RCC 7860 (cell line): ENCODE measurements at places on chromosomes 5 and 9.

DNA sequence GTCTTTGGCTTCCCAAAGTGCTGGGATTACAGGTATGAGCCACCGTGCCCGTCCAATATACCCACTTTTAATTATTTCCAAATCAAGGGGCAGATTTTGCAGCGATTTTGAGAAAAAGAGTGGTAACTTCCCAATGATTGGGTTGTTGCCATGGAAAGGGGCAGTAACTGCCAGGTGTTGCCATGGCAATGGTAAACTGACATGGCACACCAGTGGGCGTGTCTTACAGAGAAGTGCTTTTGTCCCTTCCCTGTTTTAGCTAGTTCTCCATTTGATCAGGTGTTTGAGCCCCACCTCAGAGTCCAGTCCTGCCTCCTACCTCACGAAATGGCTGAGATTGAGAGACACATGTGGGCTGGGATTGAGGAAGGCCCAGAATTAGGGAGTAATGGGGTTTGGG is 86.3 kb upstream of the IER5L start:
- DNase-seq, result no peak

GRCh38 chr5:44932922-44933585 is 124.3 kb downstream of the MRPS30 start:
- no peak for DNase-seq

DNA sequence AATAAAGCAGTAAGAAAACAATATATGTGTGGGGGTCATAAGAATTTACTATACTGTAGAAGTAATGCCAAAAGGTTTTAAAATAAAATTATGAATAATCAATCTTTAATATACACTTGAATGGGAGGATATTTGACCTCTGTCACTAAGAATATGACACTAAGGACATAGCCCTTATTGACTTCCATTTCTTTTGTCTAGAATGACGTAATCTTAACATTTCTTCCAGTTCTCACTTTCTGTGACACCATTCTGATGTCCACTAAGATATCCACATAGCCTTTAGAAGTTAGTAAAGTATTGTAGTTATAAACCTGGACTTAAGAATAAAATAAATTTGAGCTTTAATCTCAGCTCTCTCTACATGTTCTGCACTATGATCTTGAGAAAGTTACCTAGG is 1050.7 kb downstream of the TLE4 start:
- DNase-seq, result no peak

DNA sequence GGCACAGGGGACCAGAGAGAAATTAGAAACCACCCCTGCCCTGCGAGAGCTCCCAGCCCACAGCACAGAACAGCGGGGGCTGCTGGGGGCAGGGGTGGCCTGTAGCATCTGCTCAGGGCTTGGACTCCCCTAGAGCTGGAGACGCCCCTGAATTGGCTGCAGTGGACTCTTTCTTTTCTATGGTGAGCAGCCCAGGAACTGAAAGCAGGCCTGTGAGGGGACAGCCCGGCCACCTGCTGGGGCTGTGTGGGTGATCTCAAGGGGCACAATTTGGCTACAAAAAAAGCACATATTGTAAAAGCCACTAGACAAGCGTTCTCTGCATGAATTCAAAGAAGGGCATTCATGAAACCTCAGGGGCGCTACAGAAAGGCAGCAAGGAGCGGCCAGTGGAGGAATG is 57.5 kb upstream of the ICE1 start:
- no peak for DNase-seq

DNA sequence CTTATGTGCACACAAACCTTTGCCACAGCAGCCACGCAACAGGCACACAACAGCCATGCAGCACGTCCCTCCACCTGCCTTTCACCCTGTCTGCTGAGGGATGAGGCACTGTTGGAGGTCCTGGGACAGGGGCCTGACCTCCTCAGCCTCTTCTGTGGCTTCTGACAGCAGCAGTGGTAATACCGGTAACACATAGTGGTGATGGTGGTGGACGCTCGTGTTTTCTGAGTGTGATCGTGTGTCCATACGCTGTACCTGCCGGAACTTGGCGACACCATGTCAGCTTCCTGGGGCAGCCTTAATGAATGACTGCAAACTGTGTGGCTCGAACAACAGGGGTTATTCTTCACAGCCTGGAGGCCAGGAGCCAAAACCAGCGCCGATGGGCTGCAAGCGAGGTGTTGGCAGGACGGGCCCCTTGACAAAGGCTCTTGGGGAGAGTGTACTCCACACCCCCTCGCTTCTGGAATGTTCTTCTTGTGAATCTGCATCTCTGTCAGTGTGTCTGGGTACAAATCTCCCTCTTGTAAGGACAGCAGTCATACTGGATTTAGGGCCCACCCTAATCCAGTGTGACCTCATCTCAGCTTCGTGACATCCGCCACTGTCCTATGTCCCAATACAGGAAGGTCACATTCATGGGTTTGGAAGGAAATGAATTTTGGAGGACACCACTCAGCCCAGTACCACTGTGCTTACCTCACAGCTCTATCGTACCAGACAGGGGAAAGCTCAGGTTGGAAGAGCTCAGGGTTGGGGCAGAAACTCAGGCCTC is 55.3 kb upstream of the EXOC3 start:
- no peak for DNase-seq

- no peak for DNase-seq
Observed at GRCh38 chr5:135600152-135600570, 21.4 kb upstream of the CXCL14 start.

DNA sequence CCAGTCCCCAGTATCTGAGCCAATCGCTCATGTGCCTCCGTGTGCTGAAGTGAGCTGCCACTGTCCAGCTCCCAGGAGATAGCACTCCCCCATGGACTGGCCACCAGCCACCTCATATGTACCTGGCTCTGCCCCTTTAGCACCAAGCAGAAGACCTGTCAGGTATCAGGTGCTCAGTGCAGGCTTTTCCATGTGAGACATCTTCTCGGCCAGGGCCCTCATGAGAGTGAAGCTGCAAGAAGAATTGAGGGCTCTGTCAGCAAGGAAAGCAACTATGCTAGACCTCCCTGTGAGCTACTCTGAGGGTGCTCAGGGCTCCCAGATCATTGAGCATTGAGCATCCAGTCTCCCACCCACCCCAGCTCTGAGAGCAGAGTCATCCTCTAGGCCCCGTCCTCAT is 264.2 kb upstream of the ADAMTS16 start:
- DNase-seq, result no peak

DNA sequence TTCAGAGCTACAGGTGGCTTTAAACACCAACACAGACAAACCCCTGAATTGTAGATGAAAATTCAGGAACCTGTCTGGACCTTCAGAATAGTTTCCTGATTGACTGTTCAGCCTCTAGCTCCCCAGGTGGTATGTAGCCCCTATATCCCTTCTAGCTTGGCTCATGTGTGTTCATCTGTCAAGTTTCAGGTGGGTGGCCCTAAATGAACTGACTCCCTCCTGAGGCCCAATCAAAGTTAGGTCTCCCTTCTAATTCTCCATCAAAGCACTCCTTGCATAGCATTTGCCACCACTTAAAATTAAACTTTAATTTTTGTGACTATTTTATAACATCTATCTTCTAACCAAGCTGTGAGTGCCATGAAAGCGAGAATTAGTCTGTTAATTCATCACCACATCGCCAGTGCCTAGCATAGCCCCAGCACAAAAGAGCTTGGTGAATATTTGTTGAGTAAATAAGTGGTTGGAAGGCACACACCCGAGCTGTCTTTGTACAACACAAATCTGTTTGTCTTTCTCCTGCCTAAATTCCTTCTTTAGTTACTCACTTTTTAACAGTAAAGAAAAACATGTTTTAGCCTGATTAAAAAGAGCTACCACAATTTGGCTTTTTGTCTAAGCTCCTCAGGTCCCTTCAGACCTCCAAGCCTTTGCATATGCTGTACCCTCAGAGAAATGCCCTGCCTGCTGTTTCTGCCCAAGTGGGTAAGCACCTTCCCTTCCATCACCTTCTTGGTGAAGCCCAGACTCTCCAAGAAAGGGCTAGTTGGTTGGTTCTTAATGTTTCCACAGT is 138.1 kb upstream of the HMHB1 start:
- no peak for DNase-seq

DNA sequence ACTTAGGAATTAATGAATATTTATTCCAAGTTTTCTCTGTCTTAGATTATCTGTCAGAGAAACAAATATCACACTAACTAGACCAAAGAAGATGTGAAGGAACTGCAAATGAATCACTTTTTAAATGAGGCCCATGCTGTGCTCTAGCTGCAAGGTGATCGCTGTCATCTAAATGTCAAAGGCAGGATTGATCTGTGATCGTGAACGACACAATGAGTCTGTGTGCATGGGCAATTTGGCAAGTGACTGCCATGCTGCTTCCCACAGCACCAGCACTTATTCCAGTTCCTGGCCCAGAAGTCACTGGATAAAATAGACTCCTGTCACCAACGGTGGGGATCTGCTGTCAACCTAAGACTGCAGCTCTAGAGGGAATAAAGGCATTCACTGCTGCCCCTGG is 141.2 kb downstream of the TRIM36 start:
- DNase-seq, result no peak

- DNase-seq, result no peak
Observed at GRCh38 chr5:79653843-79654242, 35.8 kb upstream of the CMYA5 start.

DNA sequence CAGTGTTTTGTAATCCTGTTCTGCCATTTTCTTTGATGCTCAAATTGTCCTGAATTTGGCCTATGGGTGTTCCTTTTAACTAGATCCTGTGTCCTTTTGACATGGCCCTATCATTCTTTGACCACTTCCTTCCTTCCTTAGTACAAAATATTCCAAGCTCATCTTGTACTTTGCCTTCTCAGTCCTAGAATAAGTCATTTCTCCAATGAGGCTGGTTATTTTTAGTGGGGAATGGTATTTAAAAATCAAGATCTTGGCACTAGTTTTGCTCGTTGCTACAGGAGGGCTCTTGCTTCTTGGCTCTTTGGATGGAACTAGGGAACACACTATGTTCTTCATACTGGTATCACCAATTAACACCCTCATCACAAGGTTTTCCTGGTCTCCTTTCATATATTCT is 108.1 kb downstream of the UNC13B start:
- no peak for DNase-seq

DNA sequence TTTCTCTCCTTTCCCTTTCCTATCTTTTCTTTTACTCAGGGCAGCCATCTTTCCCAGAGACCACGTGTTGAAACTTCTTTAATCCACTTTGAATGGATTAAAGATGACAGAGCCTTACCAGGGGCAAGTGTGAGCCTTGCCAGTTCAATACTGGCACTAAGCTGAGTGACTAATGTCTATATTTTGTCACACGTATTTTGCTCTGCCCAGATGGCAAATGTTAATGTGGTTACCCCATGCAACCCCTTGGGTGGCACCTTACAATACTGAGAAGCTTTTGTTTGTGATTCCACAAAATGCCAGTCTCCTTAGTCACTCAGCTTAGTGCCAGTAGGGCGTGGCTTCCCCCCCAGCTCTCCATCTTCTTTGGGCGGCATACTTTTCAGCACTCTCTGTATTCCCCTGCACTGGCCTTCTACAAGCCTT is 24.8 kb downstream of the ANXA1 start:
- peak; percentile 94 for DNase-seq

- no peak for DNase-seq
Observed at GRCh38 chr5:67262206-67262605, 65.6 kb upstream of the CD180 start.

- no peak for DNase-seq
Observed at GRCh38 chr5:95727764-95728191, 3.4 kb upstream of the RHOBTB3 start.
